IPS-NIHi11 (cell line): ENCODE measurements at places on chromosomes 12 and 14.

DNA sequence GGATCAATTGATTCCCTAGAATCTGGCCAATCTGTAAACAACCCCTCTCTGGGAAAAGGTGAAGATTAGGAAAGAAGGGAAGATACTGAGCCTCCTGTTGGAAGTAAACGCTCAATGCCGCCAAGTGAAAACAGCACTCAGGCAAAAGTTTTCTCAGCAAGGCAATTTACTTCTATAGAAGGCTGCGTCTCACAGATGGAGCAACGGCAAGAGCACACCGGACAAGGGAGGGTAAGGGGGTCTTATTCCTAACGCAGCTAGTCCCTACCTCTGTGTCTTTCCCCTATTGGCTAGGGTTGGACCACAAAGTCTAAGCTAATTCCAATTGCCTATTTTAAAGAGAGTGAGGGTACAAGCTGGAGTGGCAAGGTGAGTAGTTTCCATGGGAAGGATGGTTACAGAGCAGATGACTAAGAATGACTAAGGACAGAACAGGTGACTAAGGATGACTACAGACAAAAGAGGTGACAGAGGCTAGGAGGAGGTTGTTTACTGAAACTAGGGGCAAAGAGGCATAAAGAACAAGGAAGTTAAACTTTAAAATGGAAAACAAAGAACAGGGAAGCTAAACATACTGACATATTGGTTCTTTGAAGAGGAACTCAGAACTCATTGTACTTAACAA, 5.6 kb upstream of the TTC9 start:
- no peak for DNase-seq

GRCh38 chr14:95993768-95994592, 45.2 kb upstream of the C14orf132 start:
- peak; percentile 75 for DNase-seq

GRCh38 chr12:97520106-97520505, 57.5 kb downstream of the RMST start:
- no peak for DNase-seq

DNA sequence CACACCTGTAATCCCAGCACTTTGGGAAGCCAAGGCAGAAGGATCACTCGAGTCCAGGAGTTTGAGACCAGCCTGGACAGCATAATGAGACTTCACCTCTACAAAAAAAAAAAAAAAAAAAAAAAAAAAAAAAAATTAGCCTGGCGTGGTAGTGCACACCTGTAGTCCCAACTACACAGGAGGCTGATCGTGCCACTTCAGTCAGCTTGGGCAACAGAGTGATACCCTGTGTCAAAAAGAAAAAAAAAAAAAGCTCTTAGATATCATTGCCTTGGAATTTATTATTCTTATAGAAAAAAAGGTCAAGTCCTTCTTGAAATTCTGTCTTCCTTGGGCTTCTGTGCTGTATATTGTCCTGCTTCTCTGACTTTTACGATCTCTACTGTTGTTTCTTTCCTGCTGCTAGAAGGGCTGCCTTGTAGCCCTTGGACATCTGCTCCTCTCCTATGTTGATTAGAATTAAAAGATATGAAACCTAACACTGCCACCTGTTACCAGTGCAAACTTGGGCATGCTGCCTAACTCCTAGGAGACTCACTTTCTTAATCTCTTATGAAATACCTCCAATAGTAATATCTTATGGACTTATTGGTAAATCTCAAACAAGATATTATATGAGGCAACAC, 5.7 kb downstream of the TMEM19 start:
- DNase-seq: no peak

DNA sequence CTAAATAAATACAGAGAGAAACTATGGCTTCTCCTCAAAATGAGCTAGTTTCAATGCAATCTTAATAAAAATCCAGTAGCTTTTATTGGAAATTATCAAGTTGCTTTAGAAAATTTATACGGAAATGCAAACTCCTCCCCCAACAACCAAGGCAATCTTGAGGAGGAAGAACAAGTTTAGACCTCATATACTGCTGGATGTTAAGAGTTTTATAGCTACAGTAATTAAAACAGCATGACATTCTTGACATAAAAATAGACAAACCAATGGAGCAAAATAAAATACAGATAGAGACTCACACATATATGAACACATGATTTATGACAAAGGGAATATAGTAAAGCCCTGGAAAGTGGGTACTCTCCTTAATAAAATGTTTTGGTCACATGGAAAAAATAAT, 368.7 kb downstream of the C12orf75 start:
- no peak for DNase-seq
